Activated CD8-positive, alpha-beta memory T cell treated with anti-CD3 and anti-CD28 coated beads for 4 hours (primary cell): ENCODE measurements at places on chromosomes 16 and 17.

GRCh38 chr16:16144416-16144815 lies 78.9 kb downstream of the ABCC6 start:
- no peak for DNase-seq

GRCh38 chr17:4073983-4074830 lies 68.6 kb downstream of the ZZEF1 start:
- DNase-seq = no peak

DNA sequence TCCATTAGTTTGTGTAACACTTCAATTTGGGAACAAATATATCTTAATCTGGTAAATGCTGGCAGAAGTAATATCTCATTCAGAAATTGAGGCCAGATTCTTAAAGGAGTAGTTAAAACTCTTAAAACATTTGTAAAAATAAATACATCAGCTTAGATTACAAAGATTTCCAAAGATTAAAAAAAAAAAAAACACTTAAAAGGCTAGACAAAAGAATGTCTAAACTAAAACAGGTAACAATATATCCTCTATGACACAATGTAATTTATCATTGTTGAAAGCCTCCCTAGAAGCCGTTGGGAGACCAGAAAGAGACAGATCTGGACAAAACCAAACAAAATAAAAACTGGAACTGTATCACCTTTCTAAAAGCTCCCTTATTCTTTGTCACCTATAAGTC lies 3.5 kb downstream of the GPATCH8 start:
- no peak for DNase-seq

DNA sequence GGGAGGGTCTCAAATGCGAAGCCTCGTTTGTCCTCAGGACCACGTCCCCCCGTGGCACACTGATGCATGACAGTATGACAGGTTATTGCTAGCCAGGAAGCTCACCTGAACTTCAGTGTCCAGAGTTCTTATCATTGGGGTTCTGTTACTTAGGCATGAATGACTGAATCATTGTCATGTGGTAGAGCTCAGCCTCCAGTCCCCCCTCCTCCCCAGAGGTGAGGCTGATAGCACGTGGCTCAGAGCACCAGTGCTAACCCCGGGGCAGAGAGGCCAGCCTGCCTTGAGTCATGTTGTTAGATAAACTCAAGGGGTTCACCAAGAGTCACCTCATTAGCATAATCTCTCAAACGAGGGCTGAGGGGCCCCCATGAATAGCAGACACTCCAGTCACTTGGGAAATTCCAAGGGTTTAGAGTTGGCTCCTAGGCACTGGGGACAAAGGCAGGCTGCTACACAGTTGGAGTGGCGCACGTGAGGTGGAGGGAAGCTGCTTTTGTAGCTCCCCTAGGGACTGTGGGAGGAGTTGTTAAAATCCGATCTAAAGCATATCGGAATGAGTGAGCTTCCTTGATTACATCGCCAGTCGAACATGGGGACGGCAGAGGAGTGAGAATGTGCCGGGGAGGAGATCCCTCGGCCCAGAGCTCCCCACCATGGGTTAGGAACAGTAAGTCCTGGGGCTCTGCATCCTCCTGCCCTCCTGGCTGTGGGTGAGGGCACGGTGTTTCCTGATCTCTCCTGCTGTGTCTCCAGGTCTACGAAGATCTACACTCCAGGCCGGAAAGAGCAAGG lies 18.2 kb downstream of the DHX38 start:
- DNase-seq = no peak

DNA sequence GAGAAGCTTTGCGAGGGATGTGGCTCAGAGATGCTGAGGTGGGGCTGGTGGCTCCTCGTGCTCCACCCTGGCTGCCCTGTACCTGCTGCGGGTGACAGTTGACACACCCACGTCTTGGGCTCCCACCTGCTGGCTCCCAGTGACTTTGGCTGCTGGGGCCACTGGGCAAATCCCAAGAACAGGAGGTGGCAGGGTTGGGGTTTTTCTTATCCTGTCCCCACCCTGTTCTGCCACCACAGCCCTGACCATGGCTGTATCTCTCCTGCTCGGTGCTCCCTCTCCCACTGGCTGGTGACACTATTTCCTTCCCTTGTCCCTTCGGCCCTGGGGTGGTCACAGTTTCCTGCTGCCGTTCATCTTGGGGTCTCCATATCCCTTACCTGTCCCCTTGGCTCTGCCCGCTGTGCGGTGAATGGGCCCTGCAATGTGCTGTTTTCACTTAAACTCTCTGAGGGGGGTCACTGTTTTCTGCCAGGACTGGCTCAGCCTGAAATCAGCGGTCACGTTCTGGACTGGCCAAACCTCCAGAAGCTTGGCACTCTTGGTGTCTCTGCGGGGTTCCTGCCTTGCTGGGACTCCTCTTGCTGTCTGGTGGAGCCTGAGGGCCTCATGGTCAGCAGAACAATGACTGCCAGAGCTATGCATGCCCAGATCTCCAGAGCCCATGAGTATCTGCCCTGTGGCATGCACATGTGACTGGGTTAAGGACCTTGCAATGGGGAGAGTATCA lies 144.2 kb downstream of the IRF8 start:
- no peak for DNase-seq
